ENCODE measurements at places on chromosomes 6 and 20. TPM values are rescaled to one million over a fixed set of nuclear protein-coding genes. Genes with fewer than 3 reads are reported as not detected.

MEI4 gene
- not detected for total RNA-seq

PPP1R14C gene
- 27.3 TPM for total RNA-seq

XKR7 gene
- total RNA-seq: 0.16 TPM

DDX43 gene
- total RNA-seq: 0.16 TPM

PLAGL2 gene
- 18.6 TPM for total RNA-seq

All from colonic mucosa (tissue), 4 donors.